ENCODE measurements at places on chromosomes 12 and 14. TPM values are rescaled to one million over a fixed set of nuclear protein-coding genes. Genes with fewer than 3 reads are reported as not detected.
A peak's percentile ranks its signal among the peaks of the same experiment; 100 is the strongest.

DNA sequence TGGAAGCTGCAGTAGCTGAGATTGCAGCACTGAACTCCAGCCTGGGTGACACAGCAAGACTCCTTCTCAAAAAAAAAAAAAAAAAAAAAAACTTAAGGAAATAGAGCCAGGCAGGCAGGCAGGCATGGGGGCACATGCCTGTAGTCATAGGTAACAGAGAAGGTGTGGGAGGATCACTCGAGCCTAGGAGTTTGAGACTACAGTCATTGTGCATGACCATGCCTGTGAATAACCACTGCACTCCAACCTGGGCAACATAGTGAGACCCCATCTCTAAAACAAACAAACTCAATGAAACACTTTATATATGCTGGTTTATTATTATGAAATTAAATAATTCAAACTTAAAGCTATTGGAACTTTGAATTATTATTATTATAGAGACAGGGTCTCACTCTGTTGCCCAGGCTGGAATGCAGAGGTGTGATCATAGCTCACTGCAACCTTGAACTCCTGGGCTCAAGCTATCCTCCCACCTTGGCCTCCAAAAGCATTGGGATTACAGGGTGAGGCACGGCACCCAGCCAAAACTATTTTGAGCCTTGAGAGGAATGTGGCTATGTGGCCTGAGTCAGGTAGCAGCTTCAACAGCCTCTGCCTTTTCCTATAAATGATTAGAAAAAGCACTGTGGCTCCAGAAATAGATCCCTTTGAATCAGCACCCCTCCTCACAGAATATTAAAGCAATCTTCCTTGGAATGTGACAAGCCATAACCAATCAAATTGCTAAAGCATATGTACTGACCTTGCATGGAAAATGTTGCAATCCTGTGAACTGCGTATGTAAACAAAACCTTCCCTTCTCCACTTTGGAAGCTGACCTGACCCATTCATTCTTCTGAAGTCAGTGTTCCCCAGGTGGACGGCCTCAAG lies 34.7 kb upstream of the YY1 start:
- DNase-seq = no peak
- H3K36me3 ChIP-seq = no peaks in the 10 kb centered on the region
- H3K4me1 ChIP-seq = no peaks in the 10 kb centered on the region
- H3K27me3 ChIP-seq = no peaks in the 10 kb centered on the region

GRCh38 chr14:55609681-55610080 lies 29.7 kb downstream of the KTN1 start:
- no peak overlapping the region for H3K4me3 ChIP-seq
- no peak for DNase-seq
- no peak overlapping the region for H3K27ac ChIP-seq
- peaks cover 30% of the 10 kb centered on the region for H3K4me1 ChIP-seq

DNA sequence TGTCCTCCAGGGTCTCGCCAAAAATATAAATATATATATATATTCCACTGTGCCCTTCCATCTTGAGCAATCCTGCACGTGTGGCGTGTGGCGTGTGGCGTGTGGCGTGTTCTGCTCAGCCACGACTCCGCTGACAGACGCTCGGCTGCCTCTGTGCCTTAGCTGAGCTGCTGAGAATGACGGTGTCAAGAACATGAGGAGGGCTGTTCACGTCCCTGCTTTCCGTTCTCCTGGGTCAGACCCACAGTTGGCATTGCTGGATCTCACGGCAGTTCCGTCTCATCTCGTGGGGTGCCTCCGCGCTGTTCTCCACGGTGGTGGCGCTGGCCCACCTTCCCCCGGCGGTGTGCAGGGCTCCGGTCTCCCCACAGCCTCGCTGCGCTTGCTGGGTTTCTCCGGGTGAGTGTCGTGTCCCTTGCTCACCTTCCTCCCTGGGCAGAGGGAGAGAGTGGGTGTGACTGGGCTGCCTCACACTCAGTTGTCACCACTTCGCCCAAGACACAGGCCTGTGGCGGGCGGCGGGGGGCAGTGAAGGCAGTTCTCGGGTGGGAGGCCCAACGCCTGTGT lies 9.4 kb downstream of the GPR132 start:
- DNase-seq = no peak
- peaks cover 24% of the 10 kb centered on the region for H3K4me1 ChIP-seq
- no peak overlapping the region for H3K27ac ChIP-seq
- no peak overlapping the region for H3K4me3 ChIP-seq
- H3K27me3 ChIP-seq = no peaks in the 10 kb centered on the region

- no peaks in the 10 kb centered on the region for H3K36me3 ChIP-seq
- no peaks in the 10 kb centered on the region for H3K27me3 ChIP-seq
- H3K4me1 ChIP-seq = no peaks in the 10 kb centered on the region
These were observed 430.9 kb downstream of the PCNX1 start for GRCh38 chr14:71338153-71338552.

The DBX2 gene
- total RNA-seq = 0.19 TPM

DNA sequence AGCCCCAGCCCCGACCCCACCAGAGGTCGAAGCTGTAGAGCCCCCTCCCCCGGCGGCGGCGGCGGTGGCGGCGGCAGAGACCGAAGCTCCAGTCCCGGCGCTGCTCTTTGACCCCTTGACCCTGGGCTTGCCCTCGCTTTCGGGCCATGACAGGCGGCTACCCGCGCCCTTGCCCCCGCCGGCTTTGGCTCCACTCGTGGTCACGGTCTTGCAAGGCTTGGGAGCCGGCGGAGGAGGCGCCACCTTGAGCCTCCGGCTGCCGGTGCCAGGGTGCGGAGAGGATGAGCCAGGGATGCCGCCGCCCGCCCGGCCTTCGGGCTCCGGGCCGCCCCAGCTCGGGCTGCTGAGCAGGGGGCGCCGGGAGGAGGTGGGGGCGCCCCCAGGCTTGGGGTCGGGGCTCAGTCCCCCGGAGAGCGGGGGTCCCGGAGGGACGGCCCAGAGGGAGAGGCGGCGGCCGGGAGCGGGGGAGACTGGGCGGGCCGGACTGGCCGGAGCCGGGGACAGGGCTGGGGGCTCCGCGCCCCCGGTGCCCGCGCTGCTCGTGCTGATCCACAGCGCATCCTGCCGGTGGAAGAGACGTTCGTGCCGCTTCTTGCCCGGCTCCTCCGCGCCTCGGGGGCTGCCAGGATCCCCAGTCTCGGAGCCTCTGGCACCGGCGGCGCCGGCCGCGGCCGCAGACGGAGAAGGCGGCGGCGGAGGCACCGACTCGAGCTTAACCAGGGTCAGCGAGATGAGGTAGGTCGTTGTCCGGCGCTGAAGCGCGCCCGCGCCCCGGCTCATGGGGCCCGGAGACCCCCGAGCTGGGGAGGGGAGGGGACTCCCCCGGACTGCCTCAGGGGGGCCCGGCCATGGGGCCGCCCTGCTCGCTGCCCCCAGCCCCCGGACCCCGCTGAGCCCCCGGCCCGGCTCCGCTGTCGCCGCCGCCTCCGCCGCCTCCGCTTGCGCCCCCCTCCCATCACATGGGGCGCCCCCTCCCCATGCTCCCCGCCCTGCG lies 778 bp downstream of the AGAP2 start:
- H3K36me3 ChIP-seq = no peaks in the 10 kb centered on the region
- peak overlapping the region; percentile 23 for H3K27ac ChIP-seq
- no peak for DNase-seq
- peaks cover 29% of the 10 kb centered on the region for H3K27me3 ChIP-seq
- peak overlapping the region; percentile 34 for H3K4me3 ChIP-seq

DNA sequence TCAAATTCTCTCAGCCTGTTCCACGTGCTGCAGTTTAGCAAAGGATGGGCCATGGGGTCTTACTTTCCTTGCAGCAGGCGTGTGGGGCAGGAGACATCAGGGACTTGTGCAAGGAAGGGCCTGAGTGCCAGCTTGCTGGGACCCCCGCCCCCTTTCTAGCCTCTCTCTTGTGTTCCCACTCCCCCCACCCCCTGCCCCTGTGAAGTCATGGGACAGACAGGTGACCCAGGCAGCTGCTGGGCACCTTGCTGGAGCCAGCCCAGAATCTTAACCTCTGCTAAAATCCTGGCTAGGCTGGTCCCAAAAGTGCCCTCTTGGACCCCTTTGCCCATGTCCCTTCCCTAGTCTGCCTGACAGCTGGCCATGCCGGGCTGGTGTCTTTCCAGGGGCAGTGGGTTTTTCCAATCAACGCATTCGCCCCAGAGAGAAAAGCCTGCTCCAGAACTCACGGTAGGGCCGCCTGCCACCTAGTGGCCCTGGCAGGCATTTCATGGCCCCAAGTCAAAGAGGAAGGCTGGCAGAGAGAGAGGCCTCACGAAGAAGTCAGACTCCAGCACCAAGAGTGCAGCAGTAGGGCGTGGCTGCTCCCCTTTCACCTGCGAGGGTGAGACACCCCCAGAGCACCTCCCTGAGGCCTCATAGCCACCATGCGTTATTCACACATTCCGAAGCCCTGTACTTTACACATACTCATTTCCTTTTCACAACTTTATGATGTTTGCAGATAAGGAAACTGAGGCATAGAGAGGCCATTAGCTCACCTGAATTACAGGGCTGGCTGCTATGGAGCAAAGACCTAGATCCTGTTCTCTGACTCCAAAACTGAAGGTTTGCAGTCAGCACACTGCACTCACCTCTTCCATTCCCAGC lies 67.4 kb downstream of the LGMN start:
- DNase-seq = no peak
- H3K4me3 ChIP-seq = no peak overlapping the region
- peak overlapping the region; percentile 15 for H3K27ac ChIP-seq
- no peaks in the 10 kb centered on the region for H3K4me1 ChIP-seq
- H3K27me3 ChIP-seq = no peaks in the 10 kb centered on the region

All from right atrium auricular region (tissue), 2 donors.